Lung (tissue), 17 donors: ENCODE measurements at places on chromosomes 3 and 15. TPM values are rescaled to one million over a fixed set of nuclear protein-coding genes. Genes with fewer than 3 reads are reported as not detected.

- H3K27me3 ChIP-seq = no peaks in the 10 kb centered on the region
- no peaks in the 10 kb centered on the region for H3K36me3 ChIP-seq
- no peak for DNase-seq
- H3K27ac ChIP-seq = no peak overlapping the region
These were observed 152.0 kb downstream of the LMLN start for GRCh38 chr3:198112031-198112430.

DNA sequence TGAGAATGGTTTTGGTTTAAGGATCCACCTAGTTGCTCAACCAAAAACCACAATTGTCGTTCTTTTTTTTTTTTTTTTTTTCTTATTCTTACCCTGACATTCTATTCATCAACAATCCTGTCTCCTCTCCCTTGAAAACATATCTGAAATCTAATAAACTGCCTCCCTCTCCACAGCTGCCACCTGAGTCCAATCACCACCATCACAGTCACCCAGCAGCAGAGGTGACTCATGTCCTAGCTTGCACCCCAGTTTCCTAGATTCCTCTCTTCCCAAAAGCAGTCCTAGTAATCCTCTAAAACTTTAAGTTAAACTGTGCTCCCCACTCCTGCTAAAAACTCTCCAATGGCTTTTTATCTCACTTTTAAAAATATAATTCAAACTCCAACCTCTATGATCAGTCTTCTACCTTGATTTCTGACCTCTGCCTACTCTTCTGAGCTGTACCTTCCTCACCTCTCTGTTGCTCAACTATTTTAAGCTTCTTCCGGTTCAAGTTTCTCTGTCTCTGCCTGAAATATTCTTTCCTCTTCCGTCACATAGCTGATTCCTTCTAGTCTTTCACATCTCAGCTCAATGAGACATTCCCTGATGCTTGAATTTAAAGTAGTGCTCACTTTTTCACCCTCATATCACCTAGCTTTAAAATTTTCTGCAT, 33.7 kb upstream of the RBMS3 start:
- H3K36me3 ChIP-seq = no peaks in the 10 kb centered on the region
- H3K27ac ChIP-seq = no peak overlapping the region
- DNase-seq = no peak
- no peak overlapping the region for H3K4me3 ChIP-seq

DNA sequence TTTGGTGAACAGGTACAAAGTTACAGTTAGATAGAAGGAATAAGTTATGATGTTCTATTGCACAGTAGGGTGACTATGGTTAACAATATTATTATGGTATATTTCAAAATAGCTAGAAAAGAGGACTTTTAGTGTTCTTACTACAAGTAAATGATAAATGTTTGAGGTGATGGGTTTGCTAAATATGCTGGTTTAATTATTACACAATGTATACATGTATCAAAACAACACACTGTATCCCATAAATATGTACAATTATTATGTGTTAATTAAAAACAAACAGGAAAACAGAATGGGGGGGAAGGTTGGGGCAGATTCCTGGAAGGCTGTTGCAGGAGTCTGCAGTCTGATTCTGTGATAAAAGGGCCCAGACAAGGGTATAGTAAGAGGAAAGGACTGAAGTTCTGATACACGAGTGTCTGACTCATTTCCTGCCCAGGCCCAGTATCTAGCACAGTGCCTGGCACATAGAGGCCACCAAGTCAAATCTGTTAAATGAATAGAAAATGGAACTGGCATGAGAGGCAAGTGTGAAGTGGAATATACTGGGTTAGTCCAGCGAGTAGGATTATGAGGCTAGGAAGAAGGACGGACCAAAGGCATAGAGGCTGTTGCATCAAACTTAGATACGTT, 7.2 kb upstream of the ENTPD3 start:
- H3K27ac ChIP-seq = no peak overlapping the region
- H3K4me1 ChIP-seq = no peaks in the 10 kb centered on the region
- no peaks in the 10 kb centered on the region for H3K27me3 ChIP-seq
- no peak for DNase-seq

GRCh38 chr3:187193181-187193580, 4.1 kb upstream of the RTP1 start:
- DNase-seq = no peak
- H3K36me3 ChIP-seq = no peaks in the 10 kb centered on the region
- H3K27ac ChIP-seq = no peak overlapping the region
- H3K4me3 ChIP-seq = no peak overlapping the region
- no peaks in the 10 kb centered on the region for H3K4me1 ChIP-seq

CLDN18 gene
- 31.4 TPM for polyA plus RNA-seq

TTLL13 gene
- polyA plus RNA-seq = 0.12 TPM

C15orf40 gene
- polyA plus RNA-seq = 26.1 TPM

SLC9C1 gene
- not detected for polyA plus RNA-seq

HOMER2 gene
- 7.5 TPM for polyA plus RNA-seq

BCL6 gene
- 29.4 TPM for polyA plus RNA-seq

RTP3 gene
- polyA plus RNA-seq = not detected

ATXN7 gene
- 4.8 TPM for polyA plus RNA-seq
